Peyer's patch (tissue), 4 donors: ENCODE measurements at places on chromosomes 6 and 20.

- no peak for DNase-seq
Measured at GRCh38 chr20:43798291-43799149, 71.7 kb upstream of the GTSF1L start.

- no peak for DNase-seq
Measured at GRCh38 chr20:2382833-2383232, 2.1 kb downstream of the TGM6 start.

DNA sequence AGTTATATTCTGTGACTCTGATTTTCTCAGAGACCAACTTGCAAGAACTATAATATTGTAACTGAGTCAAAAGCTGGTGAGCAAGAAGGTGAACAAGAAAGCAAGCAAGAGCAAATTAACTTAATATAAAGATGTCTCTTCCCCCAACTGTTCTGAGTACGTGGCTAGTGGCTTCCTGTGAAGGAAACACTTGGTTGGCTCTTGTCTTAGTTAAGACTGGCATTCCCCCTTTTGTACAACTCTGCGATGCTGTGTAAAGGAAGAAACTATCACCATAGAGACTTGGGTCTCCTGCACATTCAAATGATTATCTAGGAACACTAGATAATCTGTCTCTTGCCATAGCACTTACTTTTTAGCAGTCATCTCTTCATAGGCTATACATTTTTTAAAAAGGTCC lies 47.3 kb upstream of the TNFAIP3 start:
- DNase-seq: no peak

- no peak for DNase-seq
Measured at GRCh38 chr6:23510778-23511510, 615.1 kb upstream of the NRSN1 start.

GRCh38 chr6:54217018-54217417 lies 91.2 kb upstream of the TINAG start:
- no peak for DNase-seq

DNA sequence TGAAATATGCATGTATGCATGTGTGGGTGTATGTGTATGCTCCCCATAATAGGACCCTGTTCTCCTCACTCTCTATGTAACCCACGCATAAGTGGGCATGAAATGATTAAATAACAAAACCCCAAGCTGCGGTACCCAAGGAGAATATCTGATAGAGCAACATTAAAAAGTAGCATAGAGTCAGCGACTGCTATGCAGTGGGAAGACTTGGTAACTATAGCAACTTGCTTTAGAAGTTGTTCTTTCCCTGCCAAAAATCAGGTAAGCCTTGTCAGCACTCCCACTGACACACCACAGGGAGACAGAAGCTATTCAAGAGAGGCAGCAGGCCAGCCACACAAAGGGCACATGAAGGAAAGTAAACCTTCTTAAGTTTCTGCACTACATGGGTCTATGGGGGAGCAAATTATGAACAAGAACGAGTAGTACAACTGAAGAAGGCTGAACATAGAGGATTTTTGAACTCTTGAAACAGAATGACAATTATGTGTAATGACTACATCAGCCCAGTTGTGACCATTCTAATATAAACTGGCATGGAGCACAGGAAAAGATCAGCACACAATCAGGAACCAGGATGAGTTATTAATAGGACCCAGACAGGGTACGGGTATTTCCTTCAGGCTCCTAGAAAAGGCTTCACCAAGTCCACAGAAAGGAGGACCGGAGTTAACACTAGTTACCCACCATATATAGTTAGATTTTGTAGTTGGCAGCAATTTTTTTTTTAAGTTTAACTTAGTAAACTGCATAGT lies 89.9 kb downstream of the GPR6 start:
- DNase-seq: no peak

- DNase-seq: no peak
Measured at GRCh38 chr20:57122536-57123489, 143.6 kb downstream of the BMP7 start.

DNA sequence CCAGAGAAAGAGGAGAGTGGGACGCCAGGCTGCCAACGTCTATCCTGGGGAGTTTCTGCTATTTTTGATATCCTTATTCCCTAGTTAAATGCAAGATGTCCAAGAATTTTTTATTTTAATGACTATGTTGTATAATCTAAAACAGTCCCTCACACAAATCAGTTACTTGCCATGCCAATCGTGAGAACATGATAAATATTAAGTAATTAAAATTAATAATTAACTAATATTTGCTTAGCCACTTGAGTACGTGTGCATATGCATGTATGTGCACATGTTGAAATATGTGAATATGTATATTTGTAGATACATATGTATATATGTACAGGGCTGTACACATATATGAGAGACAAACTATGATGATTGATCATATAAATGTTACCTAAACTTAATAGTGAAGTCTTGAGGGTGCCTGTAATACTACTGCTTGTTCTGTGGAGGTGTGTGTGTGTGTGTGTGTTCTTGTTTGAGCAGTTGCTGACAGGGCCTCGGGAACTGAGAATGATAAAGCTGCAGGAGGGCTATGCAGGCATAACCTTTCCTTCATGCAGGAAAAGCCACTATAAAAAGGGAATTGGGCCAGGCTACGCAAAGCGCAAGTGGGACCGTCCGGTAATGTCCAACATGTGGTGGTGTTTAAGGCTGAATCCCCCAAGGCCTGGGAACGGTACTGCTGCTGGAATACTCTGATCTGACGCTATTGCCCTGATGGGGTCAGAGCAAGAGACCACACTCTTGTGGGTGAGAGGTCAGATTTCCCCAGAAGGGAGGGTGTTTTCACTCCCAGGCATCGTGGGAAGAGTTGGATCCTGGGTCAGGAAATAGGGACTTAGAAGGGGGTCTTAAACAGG lies 148.3 kb upstream of the TBX18 start:
- DNase-seq: no peak

- no peak for DNase-seq
Measured at GRCh38 chr6:124432620-124433019, 529.6 kb upstream of the RNF217 start.

DNA sequence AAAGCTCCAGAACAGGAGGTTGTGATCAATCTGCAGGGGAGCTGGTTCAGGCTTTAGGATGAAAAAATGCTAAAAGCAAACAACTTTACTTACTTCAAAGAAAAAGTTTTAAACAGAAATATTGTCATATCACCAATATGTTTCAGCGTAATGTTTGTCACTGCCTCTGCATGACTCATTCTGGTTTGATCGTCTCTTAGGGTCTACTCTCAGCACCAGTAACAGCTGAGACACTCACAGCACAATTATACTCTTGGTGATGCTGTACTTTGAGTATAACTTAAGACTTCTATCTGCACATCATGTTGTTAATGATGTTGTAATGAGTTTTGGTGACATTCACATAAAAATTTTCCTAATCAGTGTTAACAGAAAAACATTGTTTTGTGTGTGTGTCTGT lies 665.4 kb downstream of the EPM2A start:
- no peak for DNase-seq

- no peak for DNase-seq
Measured at GRCh38 chr6:147587907-147588306, 79.4 kb downstream of the SAMD5 start.

GRCh38 chr20:16301986-16302385 lies 271.3 kb downstream of the KIF16B start:
- DNase-seq: no peak

DNA sequence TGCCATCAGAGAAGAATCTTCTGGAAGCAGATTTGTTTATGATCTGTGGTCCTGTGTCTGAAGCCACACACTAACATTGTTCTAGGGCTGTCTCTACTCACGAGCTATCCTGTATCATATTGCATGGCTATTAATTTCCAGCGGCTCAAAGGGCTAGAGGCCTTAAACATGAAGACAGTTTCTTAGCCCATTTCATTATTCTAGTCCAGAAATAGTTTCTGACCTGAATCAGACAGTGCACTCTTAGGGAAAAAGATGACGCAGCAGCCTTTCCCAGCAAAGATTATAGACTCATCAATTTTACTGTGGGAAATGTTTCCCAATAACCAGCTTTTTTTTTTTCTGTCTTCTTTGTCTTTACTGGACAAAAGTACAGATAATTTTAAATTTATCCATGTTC lies 105.3 kb upstream of the SUPT3H start:
- DNase-seq: no peak

- no peak for DNase-seq
Measured at GRCh38 chr20:35947907-35948306, 6.4 kb downstream of the SCAND1 start.

- DNase-seq: no peak
Measured at GRCh38 chr20:16011056-16011455, 562.2 kb downstream of the KIF16B start.

- DNase-seq: no peak
Measured at GRCh38 chr20:54212226-54212625, 4.3 kb downstream of the PFDN4 start.

- DNase-seq: no peak
Measured at GRCh38 chr6:145749632-145750031, 14.3 kb upstream of the EPM2A start.

DNA sequence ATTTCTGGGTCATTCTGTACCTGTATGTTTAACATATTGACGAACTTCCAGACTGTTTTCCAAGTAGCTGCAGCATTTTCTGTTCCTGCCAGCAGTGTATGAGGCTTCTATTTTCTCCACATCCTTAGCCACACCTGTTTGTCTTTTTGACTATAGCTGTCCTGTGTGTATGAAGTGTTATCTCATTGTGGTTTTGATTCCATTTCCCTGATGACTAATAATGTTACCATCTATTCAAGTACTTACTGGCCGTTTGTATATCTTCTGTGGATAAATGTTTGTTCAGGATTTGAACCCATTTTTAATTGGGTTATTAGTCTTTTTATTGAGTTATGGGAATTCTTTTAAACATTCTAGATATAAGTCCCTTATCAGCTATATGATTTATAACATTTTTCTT lies 95.2 kb downstream of the JAG1 start:
- no peak for DNase-seq

GRCh38 chr6:157638779-157639178 lies 184.3 kb upstream of the SNX9 start:
- no peak for DNase-seq

DNA sequence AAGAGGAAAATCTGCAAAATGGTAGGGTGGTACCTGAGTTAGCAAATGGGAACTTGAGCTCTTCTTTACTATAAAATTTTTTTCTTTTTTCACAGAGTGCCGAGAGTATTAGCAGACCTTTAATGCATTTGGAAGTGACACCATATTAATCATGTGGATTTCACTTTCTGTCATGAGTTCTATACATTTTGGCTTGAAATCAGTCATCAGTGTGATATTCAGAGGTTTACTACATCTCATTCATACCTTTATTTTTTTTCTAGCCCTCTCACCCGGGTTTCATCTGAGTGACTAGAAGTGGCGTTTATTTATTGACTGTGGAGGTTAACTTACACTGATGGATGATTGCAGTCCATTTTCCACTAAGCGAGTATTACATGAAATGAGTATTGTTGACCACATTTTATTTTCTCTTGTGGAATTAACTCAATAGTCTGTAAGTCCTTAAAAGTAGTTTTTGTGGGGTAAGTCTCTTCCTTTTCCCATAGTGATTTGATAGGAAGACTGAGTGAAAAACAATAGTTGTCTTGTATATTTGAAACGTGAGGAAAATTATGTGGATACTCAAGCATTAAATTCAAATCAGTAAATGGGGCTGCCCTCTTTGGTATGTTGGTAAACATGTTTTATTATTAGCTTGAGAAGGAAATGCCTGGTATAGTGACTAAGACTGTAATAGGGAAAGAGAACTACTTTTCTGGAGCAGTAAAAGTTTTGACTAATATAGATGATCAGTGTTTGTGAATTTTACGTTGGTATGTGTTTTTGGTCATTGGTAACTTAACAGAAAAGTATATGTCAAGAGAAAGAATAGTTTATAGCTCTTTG lies 55.5 kb downstream of the JARID2 start:
- DNase-seq: no peak

DNA sequence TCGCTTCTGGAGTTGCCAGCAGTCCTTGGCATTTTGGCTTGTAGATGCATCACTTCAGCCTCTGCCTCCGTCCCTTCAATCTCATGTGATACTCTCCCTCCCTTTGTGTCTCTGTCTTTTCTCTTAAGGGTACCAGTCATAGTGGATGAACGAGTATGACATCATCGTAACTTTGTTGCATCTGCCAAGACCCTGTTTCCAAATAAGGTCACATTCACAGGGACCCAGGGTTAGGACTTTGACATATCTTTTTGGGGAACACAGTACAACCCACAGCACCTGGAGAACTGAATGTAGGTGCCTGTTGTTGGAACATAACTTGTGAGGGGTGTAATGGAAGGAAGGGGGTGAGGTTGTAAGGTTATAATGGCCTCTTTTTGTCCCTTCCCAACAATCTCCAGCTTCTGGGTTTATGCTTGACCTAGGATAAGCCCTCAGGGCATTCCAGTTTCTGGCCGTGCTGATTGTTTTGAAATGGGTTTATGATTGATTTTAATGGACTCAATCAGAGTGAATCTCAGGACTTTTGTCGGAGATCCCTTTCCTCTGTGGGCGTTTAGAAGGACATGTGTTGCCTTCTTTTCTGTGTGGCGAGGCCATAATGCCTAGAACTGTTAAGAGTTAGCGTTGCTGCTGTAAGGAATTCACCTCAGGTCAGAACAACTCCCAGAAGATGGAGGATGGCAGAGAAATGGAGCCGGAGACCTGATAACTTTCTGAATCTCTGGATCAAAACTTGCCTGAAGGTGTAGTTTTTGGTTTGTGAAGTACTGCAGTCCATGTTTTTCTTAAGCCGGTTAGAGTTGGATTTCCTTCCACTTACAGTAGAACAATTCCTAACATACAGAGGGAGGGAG lies 9.2 kb downstream of the ATRN start:
- no peak for DNase-seq

DNA sequence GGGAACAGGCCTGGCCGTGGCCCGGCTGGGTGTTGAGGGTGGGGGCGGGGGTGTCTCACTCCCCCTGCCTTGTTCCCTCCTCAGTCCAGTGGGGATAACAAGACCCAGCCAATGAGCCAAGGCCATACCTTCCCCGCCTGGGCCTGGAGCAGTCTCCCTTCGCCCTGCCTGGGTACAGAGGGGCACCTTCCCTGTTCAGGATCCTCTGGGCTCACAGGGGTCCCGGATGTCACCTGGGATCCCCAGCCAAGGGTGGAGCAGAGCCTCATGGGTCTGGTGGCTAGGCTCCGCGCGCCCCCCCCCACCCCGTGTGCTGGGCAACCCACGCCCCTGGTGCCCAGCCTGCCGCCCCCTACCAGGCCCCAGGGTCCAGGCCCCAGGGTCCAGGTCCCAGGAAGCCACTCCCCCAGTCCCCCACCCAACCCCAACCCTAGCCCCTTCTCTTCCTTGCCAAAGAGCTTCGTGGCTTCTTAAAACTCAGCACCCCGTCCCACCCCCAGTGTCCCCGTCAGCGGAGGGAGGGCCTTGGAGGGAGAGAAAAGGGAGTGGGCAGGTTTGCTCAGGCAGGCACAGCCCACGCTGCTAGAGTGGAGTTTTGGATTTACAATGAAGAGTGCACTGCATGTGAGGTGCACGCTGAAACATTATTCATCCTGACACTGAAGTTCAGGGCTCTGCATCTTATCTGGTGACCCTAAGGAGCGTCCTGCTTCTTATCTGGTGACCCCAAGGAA lies 11.8 kb downstream of the HRH3 start:
- no peak for DNase-seq

- no peak for DNase-seq
Measured at GRCh38 chr6:15996030-15996429, 132.9 kb upstream of the MYLIP start.

- DNase-seq: no peak
Measured at GRCh38 chr6:3005077-3005476, 5.4 kb downstream of the NQO2 start.

GRCh38 chr20:34642009-34642408 lies 34.9 kb downstream of the PIGU start:
- DNase-seq: no peak

GRCh38 chr6:42448391-42448790 lies 3.3 kb downstream of the TRERF1 start:
- DNase-seq: no peak

GRCh38 chr6:105733556-105734162 lies 330.8 kb upstream of the PREP start:
- no peak for DNase-seq
